ENCODE measurements at places on chromosomes 5 and 9. TPM values are rescaled to one million over a fixed set of nuclear protein-coding genes. Genes with fewer than 3 reads are reported as not detected.

- DNase-seq, result no peak
Observed at GRCh38 chr5:154593071-154593470, 115.0 kb upstream of the HAND1 start.

GRCh38 chr5:44646016-44646415 is 162.7 kb upstream of the MRPS30 start:
- DNase-seq, result no peak

GRCh38 chr9:84880835-84881234 is 211.3 kb downstream of the NTRK2 start:
- DNase-seq, result no peak

GRCh38 chr9:101477736-101478135 is 42.2 kb upstream of the ALDOB start:
- no peak for DNase-seq

DNA sequence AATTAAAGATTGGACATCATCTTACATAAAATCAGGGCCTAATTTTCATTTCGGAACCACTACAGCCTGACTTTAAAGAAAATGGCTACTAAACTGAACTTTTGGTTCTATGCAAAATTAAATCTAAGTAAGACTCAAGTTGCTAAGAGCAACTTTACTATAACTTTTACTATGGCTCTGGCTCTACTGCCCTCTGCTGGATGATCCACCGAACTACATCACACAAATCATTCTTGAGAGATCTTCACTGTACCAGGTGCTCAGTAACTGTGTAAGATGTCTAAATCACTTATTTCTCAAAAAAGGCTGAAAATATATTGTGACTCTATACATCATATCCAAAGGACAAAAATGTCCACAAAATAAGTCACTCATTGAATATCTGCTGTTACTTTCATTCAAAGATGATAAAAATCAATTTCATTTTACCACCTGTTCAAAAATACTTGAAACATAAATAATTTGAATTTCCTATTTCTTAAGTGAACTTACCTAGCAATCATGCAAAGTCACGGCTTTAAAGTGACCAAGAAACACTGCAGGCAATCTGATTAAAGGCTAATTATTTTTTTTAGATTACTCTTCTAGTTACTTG is 13.5 kb downstream of the MOCS2 start:
- DNase-seq, result peak; percentile 81

DNA sequence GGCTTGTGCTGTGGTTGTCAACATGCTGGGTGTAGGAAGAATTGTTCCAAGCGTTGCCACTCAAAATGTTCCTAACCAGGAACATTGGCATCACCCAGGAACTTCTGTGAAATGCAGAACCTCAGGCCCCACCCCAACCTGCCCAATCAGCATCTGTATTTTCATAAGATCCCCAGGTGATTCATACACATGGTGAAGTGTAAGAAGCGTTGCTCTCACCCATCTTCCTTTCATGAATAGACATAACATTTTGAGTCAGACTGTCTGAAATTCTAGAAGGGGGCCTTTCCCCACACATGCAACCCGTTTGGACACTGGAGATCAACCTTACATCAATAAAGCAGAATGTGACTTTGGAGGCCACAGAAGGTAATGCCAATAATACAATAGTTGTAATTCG is 9.3 kb upstream of the AFAP1L1 start:
- DNase-seq, result no peak

DNA sequence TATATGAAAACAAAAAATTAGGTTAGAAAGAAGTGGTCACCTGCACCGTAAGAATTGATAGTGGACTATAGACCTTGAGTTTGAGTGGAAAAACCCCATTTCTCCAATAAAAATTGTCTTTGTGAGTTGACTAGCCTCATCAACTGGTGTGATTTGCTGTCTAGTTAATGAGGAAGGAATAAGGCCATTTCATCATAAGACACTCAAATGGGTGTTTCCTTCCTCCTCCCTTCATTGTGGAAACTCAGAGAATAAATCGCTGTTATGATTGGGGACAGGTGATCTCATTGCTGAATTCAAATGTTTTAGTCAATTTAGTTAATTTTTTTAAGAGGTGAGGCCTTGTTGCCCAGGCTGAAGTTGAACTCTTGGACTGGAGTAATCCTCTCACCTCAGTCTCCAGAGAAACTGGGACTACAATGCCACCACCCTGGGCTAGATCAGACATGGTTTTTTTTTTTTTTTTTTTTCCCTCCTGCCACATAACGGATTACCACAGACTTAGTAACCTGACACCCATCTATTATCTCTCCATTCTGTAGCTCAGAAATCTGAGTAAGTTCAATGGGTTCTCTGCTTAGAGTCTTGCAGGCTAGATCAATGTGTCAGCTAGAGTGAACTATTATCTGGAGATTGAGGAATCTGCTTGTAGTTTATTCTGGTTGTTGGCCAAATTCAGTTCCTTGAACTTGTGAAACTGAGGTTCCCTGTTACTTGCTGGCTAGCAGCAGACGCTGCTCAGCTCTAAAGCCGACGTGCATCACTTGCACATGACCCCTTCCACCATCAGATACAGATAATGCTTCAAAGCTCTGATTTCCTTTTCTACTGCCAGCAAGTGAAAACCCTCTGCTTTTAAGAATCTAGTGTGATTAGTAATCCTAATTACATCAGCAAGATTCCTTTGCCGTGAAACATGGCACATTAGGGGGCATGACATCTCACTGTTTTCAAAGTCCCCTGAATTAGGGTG is 663.8 kb upstream of the CDH9 start:
- no peak for DNase-seq

DNA sequence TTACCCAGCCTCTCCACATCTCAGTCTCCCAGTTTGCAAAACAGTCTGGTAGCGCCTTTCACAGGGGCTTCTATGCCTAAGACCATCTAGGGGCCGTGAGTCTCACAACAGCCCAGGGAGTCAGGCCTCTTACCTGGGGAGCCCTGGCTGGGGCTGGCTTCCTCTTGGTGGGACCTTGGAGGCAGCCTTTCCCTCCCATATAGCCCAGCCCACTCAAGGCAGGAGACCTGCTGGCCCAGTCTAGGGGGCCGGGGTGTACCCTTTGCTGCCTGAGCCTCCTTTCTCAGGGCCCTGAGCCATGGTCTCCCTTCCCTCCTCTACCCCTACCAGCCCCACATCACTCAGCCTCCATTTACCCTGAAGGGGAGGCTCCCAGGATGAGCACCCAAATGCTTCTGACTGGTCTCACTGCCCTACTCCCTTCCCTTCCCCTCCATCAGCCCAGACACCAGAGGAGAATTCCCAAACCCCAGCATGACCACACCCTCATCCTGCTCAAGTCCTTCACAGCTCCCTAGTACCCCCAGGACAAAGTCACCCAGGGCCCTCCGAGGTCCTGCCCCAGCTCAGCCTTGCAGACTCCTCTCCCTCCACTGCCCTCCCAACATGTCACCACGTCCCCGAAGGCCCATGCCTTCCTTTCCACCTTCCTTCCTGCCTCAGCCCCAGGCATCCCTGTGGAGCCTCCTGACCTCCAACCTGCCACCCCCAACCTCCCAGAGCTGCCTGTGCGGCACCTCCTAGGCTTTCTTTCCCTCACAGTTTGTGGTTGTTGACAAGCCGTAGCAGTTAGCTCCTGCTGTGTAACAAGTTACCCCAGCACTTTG is 55.3 kb downstream of the BARX1 start:
- peak; percentile 56 for DNase-seq

DNA sequence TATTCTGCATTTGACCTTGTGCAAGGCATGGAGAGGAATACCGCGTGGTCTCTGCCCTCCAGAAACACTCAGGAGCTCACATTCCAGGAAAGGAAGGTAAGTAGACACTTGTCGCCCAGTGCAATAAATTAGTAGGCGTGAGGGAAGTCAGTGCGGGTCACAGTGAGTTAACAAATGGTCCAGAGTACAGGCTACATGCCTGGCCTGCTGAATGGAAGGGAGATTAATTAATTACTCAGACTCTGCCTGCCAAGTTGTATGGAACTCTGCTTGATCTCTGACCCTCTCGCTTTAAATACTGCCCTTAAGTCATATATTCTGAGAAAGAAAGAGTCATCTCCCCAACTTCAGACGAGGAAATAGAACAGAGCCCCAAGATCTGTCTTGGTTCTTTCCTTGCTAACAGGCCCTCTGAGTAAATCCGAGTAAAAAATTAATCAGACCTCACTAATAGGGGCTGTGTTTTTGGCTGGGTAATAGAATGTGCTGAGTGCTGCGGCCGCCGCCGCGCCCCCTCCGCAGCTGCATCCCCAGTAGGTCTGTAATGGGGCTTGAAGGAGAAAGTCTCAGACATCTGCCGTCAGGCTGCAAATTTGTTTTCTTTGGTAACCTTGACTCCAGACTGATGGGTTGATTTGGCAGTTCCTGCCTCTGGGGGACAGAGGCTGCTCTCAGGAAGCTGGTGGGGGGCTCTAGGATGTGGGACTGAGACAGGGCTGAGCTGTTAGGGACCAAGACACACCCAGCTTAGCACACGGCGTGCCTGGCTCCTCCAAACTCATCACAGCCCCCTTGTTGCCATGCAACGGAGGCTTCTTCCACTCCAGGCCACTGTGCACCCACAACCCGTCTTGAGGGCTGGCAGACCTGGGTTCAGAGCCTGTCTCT is 144.4 kb downstream of the NSG2 start:
- DNase-seq, result no peak

- no peak for DNase-seq
Observed at GRCh38 chr9:134272302-134273023, 53.8 kb upstream of the RXRA start.

GRCh38 chr5:2131196-2131595 is 248.5 kb upstream of the IRX4 start:
- DNase-seq, result no peak

DNA sequence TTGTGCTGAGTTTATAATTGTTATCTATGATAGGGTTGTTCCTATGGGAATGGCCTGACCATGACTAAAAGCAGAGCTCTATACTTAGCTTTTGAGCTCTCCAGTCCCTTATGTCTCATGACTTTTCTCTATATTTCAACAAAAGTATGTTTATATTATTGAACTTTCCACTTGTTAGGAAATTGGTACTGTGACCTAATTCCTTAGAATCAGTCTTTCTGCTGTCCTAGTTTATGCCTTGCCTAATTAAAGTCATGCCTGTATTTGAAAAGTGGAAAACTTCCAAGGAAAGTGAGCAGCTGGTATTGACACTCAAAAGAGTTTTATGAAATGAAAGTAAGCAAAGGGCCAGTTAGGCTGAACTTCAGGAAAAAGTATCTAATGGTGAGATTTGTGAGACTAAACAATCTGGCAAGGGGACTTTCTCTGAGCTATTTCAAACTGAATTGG is 68.6 kb downstream of the XRCC4 start:
- no peak for DNase-seq

- DNase-seq, result no peak
Observed at GRCh38 chr9:124793015-124793541, 16.1 kb downstream of the OLFML2A start.

- DNase-seq, result no peak
Observed at GRCh38 chr5:178630951-178631350, 4.1 kb upstream of the CLK4 start.

GRCh38 chr5:128673970-128674369 is 135.9 kb upstream of the FBN2 start:
- no peak for DNase-seq

- no peak for DNase-seq
Observed at GRCh38 chr5:62690421-62690820, 111.8 kb downstream of the LRRC70 start.

DNA sequence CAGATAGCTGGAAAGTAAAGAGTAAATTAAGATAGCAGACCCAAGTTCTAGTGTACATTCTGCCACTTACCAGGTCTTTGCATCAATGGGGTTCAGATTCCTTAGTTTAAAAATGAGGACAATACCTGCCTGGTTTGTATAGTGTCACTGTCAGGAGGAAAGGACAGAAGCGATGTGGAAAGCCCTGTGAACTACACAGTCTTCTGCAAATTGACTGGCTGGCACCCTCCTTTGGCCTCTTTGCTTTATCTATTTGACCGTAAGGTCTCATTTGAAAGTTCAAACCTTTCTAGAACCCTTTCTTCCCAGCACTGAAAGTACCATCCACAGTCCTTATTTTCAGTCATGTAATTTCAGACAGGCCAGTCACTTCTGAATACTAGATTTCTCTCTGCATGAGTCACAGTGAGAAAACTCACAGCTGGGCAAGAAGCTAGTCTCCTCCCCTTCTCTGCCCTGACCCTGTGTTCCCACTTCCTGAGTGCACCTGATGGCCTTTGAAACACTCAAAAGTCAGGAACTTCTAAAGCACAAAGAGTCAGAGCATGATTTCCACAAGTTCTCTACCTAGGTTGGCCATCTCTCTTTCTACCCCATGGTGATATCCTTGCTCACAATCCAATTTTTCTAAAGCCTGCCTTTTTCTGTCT is 91.3 kb upstream of the RASEF start:
- DNase-seq, result no peak

DNA sequence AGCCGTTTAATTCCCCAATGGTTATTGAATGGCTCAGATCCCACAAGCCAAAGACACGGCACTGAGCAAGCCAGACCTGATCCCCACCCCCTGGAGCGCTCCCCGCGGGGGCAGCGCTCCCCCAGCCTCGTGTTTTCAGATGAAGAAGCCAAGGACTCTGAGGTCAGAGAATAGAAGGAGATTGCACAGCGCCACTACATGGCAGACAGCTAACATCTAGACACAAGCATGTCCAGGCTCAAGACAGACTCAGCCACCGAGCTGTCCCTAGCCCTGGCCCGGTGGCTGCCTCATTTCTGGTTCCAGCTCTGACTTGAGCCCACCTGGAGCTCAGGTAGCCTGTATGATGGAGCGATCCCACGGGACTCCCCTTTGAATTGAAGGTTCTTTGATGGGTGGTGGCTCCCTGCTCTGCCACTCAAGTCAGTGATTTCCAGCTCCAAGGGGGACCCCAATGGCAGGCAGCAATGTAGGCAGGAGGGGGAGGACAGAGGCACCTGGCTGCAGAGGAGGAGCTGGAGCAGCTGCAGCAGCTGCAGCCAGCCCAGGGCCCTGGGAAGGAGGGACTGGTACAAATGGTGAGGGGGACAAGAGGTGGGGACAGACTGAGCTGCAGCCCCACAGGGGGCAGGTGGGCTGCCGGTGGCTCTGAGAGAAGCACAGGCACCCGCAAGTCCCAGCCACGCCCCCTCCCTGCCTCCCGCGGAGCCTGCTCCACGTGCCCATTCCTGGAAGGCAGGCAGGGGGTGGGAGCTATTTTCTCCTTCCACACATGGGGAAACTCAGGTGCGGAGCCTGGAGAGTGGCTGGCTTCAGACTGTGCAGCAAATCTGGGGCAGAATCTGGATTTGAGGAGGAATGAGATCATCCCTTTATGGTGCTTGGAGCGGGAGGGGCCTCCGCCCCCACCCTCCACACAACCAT is 40.2 kb downstream of the NTNG2 start:
- DNase-seq, result no peak

The ANKRD18B gene
- total RNA-seq, result not detected

The LCN6 gene
- total RNA-seq, result 19.1 TPM

The TMEM174 gene
- not detected for total RNA-seq

The NXNL2 gene
- not detected for total RNA-seq

The GFI1B gene
- total RNA-seq, result not detected

The DMRTA1 gene
- total RNA-seq, result 2.1 TPM

The PAPPA gene
- 4.9 TPM for total RNA-seq

Measured in sigmoid colon (tissue), 7 donors.